ENCODE measurements at places on chromosomes 16 and 17.

GRCh38 chr16:84220851-84221250 is 19.0 kb downstream of the KCNG4 start:
- DNase-seq = no peak

DNA sequence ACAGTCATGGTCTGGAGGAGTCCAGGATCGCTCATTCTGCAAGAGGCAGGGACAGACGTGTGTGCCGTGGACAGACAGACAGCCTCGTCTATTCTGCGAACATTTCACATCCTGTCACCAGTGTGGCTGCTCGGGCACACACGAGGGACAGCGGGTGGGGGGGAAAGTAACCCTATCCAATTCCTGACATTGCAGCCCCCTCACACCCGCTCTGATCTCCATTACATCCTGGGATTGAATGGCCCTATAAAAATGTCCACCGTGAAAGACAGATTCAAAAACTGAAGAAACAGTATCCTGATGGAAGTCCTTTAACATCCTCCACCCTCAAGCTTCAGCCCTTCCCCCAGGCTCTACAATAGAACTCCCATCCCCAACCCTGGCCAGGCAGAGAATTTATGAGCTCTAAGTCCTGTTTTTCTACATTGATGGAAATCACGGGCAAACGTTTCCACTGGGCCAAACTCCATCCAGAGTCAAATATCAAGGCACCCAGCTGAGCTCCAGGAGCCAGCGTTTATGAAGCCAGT is 39.4 kb downstream of the HS3ST3A1 start:
- no peak for DNase-seq

- no peak for DNase-seq
Measured at GRCh38 chr17:73705594-73705993, 61.3 kb upstream of the SDK2 start.

- no peak for DNase-seq
Measured at GRCh38 chr16:78363843-78364555, 264.5 kb downstream of the WWOX start.

DNA sequence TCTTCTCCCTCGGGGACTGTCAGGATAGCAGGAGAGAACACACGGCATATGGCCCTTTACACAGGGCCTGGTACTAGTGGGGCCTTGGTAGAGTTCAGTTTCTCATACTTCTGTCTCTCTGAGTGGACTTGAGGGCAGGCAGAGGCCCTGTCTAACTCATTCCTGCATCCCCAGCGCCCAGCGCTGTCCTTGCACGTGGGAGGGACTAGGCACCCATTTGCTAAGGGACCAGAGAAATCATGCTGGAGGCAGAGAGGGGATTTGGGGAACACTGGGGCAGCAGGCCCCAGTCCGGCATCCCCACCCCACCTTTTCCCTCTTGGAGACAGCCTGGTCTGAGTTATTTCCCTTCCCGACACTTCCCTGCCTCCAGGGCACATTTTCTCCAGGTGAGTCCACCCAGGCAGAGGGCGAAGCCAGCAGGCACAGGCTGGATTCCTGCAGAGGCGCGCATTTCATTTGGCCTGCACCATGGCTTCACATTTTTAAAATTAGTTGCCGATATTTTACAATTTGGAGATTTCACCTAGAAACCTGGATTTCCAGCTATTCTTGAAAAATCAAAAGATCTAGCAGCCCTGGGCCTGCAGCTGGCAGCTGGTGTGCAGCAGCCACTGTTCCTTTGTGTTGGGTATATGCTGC is 9.7 kb upstream of the NKD1 start:
- no peak for DNase-seq

DNA sequence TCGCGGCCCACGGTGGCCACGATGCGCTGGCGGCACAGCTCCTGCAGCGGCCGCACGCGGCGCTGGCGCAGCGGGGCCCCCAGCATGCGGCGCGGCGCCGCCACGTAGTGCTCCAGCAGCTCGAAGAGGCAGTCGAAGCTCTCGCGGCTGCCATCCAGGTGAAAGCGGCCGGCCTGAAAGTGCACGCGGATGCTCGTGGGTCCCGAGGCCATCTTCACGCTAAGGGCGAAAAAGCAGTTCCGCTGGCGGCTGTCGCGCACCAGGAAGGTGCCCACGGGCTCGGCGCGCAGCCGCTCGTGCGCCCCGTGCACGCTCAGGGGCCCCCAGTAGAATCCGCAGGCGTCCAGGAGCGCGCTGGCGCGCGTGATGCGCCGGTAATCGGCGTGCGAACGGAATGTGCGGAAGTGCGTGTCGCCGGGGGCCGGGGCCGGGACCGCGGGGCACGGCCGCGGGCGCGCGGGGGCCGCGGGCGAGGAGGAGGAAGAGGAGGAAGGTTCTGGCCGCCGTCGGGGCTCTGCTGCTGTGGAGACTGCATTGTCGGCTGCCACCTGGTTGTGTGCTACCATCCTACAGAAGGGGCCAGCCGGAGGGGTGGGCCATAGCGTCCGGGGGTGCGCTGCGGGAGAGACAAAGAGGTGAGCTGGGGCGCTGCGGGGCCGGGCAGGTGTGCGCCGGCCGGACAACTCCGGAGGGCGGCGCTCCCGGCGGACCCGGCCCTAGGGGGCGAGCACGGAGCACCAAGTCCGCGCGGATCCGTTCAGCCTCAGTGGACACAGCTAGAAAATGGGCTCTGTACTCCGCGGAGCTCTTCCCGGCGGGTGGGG is 879 bp downstream of the SOCS1 start:
- DNase-seq = peak; percentile 69

GRCh38 chr17:79658811-79659207 is 48.0 kb upstream of the RBFOX3 start:
- DNase-seq = no peak

DNA sequence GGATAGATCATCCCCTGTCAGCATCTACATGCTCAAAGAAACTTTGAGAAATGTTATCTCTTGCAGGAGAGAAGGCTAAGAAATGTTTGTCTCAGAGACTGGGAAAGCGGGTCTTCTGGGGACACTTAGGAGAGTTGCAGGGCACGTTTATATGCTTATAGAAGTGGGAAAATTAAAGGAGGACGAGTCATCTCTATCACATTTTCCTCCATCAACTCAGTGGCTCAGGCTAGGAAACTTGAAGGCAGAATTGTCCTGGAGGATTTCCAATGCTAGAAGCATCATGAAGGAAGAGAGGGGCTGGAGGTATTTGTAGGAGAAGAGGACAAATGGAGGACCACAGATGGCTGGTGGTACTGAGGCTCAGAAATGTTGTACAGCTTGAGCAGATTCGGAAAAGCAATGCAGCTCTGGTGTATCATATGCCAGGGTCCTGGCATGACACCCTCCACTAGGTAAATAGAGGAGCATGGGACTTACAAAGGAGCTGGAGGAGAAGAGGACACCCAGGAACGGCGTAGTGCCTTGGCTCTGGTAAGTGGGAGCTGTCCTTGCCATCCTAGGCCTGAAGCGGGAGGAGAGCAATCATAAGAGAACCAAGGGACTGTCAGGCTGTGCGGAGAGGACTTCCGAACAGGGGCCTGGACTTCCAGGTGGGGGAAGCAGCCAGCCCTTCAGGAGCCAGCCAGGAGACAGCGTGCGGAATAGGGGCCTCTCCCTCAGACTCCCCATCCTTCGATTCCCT is 4.5 kb upstream of the HS3ST3B1 start:
- DNase-seq = no peak

All from CD4-positive, alpha-beta T cell treated with Interleukin-10 for 1 hour (primary cell).